ENCODE measurements at places on chromosomes 16 and 17. TPM values are rescaled to one million over a fixed set of nuclear protein-coding genes. Genes with fewer than 3 reads are reported as not detected.

COX6A2 gene
- not detected for total RNA-seq

ABCA8 gene
- total RNA-seq: not detected

VAT1L gene
- total RNA-seq: 2.0 TPM

NTN1 gene
- not detected for total RNA-seq

UTP18 gene
- total RNA-seq: 57.8 TPM

GP1BA gene
- not detected for total RNA-seq

GCGR gene
- not detected for total RNA-seq

TGFB1I1 gene
- total RNA-seq: 90.6 TPM

ERAL1 gene
- total RNA-seq: 35.4 TPM

SLC13A2 gene
- total RNA-seq: not detected

NRN1L gene
- total RNA-seq: not detected

CLEC19A gene
- not detected for total RNA-seq

WNT9B gene
- not detected for total RNA-seq

TBC1D3B gene
- not detected for total RNA-seq

SLC4A1 gene
- total RNA-seq: not detected

C17orf107 gene
- 0.07 TPM for total RNA-seq

USP32 gene
- 34.4 TPM for total RNA-seq

KRT36 gene
- not detected for total RNA-seq

ZNF287 gene
- 0.07 TPM for total RNA-seq

BIRC5 gene
- 195 TPM for total RNA-seq

GPR139 gene
- total RNA-seq: not detected

PPL gene
- total RNA-seq: 0.13 TPM

MEOX1 gene
- not detected for total RNA-seq

EMC6 gene
- total RNA-seq: 69.7 TPM

KRT20 gene
- not detected for total RNA-seq

CCDC102A gene
- 13.7 TPM for total RNA-seq

RGS11 gene
- total RNA-seq: 0.07 TPM

SMIM36 gene
- total RNA-seq: not detected

Measured in HT1080 (cell line).